EH (cell line): ENCODE measurements at places on chromosomes 11 and 22.

- peak; percentile 58 for DNase-seq
Measured at GRCh38 chr11:110173811-110174644, 80.8 kb downstream of the ZC3H12C start.

- DNase-seq = peak; percentile 70
Measured at GRCh38 chr11:88779577-88779976, 286.2 kb downstream of the GRM5 start.

GRCh38 chr11:73361953-73362776 is 14.0 kb upstream of the RELT start:
- no peak for DNase-seq

GRCh38 chr22:19887256-19887985 is 32.7 kb upstream of the GNB1L start:
- no peak for DNase-seq
